ENCODE measurements at places on chromosomes 5 and 9.

DNA sequence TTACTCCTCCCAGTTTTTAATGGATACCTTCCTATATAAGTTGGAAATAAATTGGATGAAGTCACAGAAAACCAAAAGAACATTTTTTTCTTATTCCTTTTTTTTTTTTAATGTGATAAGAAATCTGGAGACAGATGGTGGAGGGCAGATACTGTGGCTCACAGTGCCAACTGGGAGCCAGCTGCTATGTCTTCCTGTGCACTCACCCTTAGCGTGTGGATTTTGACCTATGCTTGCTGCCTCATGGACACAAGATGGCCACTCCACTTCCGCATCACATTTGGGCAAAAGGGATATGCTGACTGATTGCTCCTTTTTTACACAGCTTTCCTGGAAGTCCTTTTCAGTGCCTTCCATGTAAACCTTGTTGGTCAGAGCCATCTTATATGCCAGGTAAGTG lies 342.6 kb downstream of the MAN2A1 start:
- no peak for DNase-seq

DNA sequence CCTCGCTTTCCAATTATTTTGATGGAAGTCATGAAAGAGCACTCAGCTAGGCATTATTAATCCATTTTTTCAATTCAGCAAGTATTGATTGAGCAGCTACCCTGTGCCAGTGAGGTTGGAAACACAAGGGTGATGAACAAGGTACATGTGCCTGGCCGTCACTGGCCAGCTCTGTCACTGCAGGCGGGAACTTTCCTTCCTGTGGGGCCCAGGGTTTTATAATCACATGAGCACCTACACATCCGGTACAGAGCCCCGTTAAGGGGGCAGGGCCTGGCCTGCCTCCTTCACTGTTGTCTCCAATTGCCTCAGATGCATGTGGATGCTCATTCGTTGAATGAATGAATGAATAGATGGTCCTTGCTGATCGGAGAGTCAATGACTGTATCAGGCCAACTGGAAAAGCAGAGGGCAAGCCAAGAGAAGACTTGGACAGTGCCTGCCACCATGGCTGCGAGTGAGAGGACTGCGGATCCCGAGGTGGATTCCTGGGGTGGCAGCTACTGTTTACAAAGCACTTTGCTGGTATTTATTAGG lies 55.9 kb upstream of the KCNMB1 start:
- DNase-seq: no peak

DNA sequence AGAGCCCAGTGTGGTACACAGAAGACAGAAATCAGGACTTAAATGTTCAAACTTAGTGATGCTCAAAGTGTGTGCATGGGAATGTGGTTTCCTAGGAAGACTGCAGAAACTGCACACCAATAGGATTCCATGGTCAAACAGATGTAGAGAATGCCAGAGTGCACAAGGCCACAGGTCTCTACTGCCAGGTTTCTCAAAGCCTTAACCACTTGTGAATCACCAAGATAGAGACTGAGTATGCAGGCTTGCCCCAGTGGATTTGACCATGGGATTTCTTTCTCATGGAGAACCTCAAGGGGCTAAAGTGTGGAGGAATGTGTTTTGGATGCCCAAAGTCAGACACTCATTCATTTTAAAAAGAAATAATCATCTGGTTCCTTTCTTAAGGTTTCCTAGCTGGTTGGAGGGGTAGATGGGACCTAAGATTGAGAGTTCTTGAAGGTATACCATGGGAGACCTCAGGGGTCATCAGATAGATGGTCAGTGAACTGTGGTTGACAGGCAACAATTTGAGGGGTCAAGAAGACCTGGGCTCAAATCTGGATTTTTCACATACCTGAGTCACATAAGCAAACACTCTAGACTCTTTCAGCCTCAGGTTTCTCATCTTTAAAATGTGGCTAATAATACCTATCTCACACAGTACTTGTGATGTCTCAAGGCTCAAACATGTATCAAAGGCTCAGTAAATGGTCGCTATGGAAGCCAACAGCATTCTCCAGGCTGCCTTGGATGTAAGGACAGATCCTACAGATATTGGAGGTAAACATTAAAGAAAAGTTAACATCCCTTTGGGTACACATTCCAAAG lies 81.1 kb downstream of the BOD1 start:
- no peak for DNase-seq

GRCh38 chr9:112002131-112002846 lies 105.7 kb downstream of the UGCG start:
- no peak for DNase-seq

GRCh38 chr5:322942-323879 lies 1.7 kb downstream of the AHRR start:
- DNase-seq: no peak

All from activated CD8-positive, alpha-beta memory T cell treated with anti-CD3 and anti-CD28 coated beads for 48 hours (primary cell).